Activated CD8-positive, alpha-beta memory T cell treated with anti-CD3 and anti-CD28 coated beads, Interleukin-2, amount 10 ng/mL, durations not matched to agents 7 days and 5 days (primary cell): ENCODE measurements at places on chromosomes 5 and 9.

- DNase-seq, result no peak
These were observed 157.0 kb downstream of the RGS3 start for GRCh38 chr9:113620377-113621161.

- no peak for DNase-seq
These were observed 23.1 kb upstream of the PLPP6 start for GRCh38 chr9:4638968-4639367.

DNA sequence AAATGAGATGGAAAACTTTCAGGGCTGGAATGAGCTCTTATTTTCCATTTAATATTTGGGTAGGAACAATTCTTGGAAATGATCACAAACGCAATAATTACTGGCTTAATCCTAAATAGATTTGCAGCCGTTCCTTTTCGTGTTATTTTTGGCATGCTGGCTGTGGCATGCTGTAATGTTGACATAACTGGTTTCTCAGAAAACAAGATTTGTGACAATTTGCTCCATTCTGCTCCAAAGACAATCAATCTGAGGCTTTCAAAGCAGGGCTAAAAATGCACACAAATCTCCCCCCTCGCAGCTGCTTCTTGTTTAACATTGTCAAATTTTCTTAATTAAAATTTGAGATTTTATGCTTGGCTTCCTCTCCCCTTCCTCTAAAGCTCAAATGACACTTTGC, 151.2 kb downstream of the TTC39B start:
- no peak for DNase-seq

GRCh38 chr5:39658866-39659265, 234.1 kb upstream of the DAB2 start:
- no peak for DNase-seq

DNA sequence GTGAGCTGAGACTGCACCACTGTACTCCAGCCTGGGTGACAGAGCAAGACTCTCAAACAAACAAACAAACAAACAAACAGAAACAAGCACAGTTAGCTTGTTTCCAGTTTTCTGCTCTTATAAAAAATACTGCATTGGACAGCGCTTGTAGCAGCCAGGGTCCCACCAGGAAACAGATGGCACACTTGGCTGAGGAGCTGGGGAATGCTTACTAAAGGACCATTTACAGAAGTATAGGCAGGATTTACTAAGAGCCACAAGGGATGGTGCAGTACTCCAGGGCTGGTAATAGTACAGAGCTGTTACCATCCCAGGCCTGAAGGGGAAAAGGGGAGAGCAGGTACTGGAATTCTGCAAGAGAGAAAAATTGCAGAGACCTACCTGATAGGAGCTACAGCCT, 5.2 kb upstream of the ANKS6 start:
- no peak for DNase-seq

DNA sequence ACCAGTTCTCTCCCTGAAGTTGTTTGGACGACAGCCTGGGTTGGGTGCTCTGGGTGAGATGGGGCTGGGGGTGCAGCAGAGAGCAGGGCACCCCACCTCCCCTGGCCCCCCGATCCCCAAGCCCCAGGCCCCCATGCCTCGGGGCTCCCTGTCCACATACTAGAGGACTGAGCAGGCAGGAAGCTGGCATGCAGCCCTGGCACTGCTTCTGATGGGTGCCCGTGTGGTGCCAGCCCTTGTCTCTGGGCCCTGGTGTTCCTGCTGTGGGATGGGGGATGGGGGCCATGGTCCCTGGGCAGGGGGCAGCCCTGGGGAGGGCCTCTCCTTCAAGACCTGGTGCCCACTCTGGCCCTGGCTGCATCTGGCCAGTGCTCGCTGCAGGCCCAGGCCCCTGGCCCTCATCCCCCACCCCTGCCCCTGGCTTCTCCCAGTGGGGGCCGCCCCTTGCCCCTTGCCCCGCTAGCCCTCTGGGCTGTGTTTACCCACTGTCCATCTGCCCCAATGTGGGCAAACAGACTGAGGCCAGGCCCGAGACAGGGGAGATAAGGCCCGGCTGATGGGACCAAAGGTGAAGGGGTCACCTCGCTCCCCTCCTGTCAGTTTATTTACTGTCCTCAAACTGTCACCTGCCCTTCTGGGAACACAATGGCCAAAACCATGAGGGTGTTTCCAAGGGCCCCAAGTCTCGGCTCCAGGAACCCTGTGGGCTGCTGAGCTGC, 67.3 kb upstream of the RXRA start:
- no peak for DNase-seq

DNA sequence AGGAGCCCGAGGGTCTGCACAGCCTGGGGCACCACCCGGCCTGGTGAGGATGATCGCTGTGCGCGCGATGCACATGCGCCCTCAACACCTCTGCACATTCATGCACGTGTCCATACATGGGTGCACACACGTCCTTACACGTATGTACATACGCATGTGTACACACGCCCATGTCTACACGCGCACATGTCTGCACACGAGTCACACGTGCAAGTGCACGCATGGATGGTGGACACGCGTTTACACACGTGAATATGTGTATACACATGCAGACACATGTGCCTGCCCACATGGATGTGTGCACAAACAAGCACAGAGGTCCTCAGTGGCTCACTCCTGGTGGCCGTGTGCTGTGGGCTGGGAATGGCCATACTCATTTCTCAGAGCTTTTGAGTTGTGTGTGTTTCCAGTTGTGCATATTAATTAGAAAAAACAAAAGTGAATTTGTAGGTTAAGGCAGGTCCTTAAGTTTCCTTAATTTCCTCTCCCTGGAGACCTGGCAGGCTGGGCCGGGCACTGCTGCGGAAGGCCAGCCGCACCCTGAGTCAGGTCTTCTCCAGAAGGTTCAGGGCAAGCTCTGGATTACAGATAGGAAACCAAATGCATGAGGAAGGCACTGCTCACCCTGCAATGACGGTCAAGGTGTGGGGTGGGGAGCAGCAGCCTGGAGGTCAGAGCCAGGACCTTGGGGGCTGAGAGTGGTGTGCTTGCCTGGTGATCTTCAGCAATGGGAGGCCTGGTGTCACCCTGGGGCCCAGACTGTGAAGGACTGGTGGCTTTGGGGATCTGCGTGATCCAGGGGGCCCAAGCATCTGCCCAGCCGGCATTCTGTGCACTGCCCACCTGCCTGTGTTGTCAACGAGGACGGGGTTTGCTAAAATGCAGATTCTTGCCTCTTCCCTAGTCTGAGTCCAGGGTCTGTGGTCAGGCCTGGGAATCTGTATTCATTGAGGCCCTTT, 1.3 kb upstream of the RNU6ATAC start:
- peak; percentile 70 for DNase-seq

DNA sequence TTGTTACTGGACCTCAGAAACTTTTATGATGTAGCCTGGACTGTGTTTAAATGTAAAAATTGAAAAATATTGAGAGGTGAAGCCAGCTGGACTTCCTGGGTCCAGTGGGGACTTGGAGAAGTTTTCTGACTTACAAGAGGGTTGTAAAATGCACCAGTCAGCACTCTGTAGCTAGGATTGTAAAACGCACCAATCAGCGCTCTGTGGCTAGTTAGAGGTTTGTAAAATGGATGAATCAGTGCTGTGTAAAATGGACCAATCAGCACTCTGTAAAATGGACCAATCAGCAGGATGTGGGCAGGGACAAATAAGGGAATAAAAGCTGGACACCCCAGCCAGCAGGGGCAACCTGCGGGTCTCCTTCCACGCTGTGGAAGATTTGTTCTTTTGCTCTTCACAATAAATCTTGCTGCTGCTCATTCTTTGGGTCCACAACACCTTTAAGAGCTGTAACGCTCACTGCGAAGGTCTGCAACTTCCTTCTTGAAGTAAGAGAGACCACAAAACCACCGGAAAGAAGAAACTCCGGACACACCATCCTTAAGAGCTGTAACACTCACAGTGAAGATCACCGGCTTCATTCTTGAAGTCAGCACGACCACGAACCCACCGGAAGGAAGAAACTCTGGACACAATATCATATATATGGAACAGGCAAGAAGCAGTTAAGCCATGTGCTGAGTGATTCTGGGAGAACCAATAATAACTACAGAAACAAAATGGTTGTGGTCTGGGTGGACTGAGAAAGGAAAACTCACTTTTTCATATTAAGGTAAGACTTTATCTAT, 201.3 kb downstream of the GABRG2 start:
- no peak for DNase-seq

- no peak for DNase-seq
These were observed 14.6 kb upstream of the LAMC3 start for GRCh38 chr9:130994135-130995085.

GRCh38 chr5:180853121-180853847, 7.8 kb downstream of the ZFP62 start:
- no peak for DNase-seq

- no peak for DNase-seq
These were observed 1.6 kb upstream of the DHFR start for GRCh38 chr5:80656425-80656824.

DNA sequence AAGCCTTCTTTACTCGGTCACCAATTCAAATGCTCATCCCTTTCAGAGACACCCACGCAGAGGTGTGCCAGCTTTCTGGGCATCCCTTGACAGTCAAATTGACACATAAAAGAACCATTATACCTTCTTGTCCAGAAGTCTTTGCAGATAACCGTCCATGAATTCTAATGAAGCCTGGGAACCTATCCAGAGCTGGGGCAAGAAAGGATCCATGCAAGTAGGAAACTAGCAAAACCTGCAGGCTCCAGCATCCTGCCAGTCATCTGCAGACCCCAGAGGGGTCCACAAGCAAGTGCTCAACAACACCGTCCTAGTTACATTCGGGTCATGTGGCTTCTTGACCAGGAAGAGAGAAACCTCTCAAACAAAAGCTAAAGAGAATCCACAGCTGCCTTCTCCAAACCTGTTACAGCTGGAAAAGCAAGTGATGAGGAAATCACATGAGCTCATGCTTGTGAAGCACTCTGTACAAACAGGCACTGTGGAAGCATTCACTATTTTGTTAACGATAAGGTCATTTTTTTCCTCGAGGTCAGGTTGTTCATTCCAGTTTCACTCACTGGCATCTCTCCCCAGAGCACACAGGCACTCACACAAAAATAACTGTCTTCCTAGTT, 80.2 kb upstream of the DMRT1 start:
- no peak for DNase-seq

GRCh38 chr9:21854594-21854993, 52.2 kb downstream of the MTAP start:
- DNase-seq, result no peak

DNA sequence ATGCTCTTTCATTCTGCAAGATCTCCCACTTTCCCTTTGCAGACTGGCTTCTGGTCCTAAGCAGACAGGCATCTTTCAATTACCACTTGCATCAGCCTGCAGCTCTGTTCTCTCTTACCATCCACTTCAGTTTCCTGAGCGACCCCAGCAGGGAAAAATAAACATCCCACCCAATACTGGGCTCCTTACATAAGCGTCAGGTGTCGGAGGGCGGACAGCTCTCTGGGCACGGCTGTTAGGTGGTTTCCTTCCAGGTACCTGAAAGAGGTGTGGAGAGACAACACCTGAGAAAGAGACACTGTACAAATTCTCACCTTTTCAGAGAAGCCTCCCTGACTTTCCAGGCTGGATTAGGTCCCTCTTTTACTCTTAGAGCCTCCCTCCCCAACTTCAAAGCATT, 145.1 kb upstream of the PANK3 start:
- peak; percentile 7 for DNase-seq

DNA sequence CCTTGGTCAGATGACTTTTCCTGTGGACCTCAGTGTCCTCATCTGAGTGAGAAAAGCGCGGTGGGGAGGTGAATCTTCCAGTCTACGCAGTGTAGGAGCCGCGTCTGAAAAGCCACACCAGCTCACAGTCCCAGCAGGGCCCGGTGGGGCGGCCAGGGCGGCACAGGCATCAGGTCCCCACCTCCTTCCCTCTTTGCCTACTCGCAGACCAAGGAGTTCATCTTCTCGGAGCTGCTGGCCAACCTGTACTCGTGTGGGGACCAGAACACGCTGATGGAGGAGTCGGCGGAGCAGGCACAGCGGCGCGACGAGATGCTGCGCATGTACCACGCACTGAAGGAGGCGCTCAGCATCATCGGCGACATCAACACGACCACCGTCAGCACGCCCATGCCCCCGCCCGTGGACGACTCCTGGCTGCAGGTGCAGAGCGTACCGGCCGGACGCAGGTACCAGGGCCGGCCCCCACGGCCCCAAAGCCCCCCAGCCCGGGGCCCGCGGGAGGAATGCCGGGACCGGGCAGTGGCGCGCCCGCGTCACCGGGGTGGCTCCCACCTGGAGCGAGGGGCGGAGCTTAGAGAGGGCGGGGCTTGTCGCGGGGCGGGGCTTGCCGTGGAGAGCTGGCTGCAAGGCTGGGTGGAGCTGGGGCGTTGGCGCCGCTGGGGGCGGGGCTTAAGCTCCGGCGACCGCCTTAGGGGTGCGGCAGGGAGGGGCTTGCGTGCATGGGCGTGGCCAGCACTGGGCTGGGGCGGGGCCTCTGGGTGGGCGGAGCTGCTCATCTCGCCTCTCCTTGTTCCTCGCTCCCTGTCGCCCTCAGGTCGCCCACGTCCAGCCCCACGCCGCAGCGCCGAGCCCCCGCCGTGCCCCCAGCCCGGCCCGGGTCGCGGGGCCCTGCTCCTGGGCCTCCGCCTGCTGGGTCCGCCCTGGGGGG, 25.6 kb downstream of the GOLGA2 start:
- DNase-seq, result peak; percentile 98

DNA sequence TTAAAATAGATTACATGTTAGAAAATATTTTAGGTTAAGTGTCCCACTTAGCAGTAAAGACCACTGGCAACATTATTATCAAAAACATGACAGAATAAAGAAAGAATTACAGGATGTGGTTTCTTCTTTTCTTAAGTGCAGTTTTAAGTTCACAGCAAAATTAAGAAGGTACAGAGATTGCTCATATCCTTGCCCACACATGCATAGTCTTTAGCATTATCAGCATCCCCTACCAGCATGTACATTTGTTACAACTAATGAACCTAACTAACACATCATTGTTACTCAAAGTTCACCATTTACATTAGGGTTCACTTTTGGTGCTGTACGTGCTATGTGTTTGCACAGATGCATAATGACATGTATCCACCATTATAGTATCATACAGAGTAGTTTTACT, 837.7 kb upstream of the CDH9 start:
- DNase-seq, result no peak

DNA sequence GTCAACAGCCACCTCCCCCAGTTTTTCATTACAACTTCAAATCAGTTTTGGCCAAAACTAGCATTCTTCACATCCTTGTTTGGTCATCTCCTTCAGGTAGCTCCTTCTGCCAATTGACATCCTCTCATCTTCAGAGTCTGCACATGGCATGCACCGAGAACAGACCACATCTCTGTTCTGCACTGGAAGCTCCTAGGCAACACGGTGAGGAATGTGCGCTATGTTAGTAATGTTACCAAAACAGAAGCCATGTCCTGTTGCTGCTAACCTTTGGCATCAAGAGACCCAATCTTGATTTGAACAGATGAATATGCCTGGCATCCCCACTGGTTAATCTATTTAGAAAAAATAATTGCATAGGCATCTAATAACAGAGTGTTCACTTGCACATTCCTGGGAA, 5.1 kb upstream of the HK3 start:
- DNase-seq, result no peak

DNA sequence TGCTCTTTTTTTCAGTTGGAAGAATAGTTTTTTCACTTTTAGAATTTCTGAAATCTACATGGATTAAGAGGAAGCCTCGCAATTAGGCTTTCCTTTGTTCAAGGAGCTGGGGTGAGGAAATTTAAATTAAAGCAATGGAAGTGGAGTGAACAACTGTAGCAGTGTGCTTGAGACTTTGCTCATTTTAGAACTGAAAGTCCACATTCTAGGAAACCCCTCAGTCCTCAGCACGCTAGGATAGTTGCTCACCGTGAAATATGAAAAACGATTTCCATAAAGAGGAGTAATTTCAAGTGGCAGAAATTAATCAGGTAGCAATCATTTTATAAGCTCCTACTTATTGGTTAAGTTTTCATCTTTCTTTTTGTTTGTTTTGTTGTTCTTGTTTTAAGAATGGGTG, 243.0 kb upstream of the ITGA1 start:
- DNase-seq, result no peak
